Activated T-cell treated with anti-CD3 and anti-CD28 coated beads, Interleukin-2, amount 50 U/mL, for 4 hours (primary cell): ENCODE measurements at places on chromosomes 4 and X.

GRCh38 chr4:185589067-185589836 is 53.9 kb upstream of the PDLIM3 start:
- DNase-seq, result no peak

DNA sequence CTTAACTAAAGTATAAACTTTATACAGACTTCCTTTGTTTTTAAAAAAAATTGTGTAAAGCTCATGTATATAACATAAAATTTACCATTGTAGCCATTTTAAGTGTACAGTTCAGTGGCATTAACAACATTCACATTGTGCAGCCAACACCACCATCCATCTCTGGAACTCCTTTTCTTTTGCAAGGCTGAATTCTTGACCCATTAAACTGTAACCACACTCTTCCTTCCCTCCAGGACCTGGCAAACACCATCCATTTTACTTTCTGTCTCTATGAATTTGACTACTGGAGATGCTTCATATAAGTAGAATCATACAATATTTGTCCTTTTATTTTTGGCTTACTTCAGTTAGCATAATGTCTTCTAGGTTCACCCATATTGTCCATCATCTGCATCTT is 104.7 kb downstream of the RASL11B start:
- DNase-seq, result no peak

GRCh38 chr4:182978152-182978827 is 61.1 kb upstream of the DCTD start:
- no peak for DNase-seq

DNA sequence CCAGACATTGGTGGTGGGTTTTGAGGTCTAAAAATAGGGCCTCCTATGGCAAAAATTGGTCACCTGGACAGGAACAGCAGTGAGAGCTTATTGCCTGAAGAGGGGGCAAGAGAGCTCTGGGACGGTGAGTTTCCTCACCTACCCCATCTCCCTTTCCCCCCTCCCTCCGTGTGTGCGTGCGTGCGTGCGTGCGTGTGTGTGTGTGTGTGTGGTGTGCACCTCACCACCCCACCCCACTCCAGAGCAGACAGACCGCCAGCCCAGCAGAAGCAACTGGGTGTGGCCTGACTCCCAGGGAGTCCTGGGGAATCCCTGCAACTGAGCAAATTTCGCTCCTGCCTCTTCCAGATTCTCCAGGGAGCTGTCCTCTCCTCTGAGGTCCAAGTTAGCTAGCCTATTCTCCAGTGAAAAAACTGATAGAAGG is 44.7 kb downstream of the PRPS1 start:
- DNase-seq, result peak; percentile 66

GRCh38 chr4:160772668-160773067 is 1391.1 kb downstream of the FSTL5 start:
- DNase-seq, result no peak

GRCh38 chr4:123133397-123134050 is 211.1 kb upstream of the NUDT6 start:
- no peak for DNase-seq

DNA sequence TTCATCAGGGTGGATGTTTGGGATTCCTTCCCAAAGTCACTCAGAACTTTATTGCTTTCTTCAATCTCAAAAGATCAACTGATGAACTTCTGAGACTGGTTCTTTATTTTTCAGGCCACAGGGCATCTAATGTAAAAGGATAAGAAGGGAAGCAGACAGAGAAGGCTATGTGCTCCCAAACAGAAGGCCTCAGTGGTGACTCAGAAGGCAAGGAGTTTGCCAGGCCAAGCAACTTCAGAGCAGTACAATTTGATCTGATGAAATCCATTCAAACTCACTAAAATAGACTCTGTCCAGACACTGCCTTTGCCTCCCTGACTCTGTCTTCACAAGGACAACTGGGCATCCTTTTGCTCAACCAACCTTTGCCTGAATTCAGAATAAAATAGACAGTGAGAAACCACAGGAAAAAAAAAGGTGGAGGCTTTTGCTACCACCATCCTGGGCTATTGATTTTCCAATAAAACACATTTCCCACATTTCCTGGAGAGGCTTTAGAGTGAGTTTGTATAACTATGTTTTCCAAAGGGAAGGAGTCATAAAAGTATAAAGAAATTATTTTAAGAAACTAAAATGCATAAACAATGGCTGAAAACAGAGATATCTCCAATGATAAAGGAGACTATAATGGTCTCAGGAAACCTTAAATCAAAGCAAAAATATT is 55.2 kb downstream of the ARHGEF6 start:
- no peak for DNase-seq

DNA sequence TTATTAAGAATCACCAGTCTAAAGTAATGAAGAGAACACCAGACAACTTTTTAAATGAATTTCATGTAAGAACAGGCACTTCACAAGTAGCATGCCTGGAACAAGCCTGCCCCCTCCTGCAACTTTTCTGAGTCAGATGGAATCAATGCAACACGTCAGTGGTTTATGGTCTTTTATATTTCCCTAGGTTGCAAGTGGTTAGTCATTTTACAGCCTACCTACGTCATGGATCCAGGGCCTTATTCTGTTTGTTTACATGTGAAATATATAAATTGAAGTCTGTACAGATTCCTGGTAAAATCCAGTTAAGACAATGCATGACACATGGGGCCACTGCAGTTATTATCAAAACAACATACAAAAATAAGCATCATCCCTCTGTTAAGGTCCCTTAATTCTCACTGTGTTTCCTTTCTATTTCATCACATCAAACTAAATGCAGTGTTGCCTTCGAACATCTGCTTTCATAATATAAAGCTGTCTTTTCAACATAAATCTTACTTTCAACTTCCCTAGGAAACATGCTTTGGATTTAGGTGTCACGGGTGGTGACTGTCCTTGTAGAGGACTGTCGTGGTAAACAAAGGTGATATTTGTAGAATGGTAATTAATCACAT is 309.3 kb downstream of the FRMPD4 start:
- no peak for DNase-seq

GRCh38 chrX:13428053-13428786 is 108.4 kb upstream of the ATXN3L start:
- no peak for DNase-seq

GRCh38 chrX:153641627-153642026 is 5.4 kb upstream of the DUSP9 start:
- no peak for DNase-seq

DNA sequence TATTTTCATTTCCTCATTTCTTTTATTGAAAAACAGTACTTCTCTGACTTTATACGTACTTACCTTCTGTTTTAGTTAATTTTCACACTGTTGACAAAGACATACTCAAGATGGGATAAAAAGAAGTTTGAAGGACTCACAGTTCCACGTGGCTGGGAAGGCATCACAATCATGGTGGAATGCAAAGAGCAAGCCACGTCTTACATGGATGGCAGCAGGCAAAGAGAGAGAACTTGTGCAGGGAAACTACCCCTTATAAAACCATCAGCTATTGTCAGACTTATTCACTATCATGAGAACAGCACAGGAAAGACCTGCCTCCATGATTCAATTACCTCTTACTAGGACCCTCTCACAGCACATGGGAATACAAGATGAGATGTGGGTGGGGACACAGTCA is 20.7 kb upstream of the UGT2B15 start:
- no peak for DNase-seq

DNA sequence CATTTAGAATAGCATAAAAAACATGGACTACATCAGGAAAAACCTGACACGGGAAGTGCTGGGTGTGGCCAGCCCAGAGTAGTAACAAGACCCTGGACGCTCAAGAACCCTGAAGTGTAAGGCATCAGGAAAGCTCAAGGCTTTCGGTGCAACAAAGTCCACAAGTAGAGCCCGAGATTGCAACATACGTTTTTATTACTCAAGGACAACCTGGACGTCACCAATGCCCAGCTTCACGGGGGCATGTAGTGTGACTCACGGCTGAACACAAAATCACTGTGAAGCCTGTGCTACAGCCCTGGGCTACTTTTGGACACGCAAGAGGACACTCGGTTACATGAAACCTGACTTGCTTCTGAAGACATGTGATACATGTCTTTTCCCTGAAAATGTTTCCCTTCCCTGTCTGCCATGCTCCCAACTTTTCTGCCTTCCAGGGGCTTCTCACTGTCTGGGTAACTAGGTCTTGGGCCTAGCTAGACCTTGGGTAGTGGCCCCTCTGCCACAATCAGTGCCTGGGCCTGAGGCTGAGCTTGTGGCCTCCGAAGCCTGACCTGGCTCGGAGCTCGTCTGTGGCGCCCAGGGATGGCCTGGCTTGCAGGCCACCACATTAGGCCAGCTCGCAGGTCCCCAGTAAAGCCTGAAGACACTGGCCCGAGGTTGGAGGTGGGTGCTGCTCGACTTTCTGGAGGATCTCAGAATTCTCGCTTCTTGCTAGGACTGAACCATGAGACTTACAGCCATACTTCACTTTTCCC is 9.2 kb downstream of the IRAK1 start:
- DNase-seq, result no peak

GRCh38 chr4:185640811-185641675 is 105.7 kb upstream of the PDLIM3 start:
- no peak for DNase-seq

GRCh38 chrX:43735957-43736356 is 79.9 kb downstream of the MAOA start:
- DNase-seq, result no peak

DNA sequence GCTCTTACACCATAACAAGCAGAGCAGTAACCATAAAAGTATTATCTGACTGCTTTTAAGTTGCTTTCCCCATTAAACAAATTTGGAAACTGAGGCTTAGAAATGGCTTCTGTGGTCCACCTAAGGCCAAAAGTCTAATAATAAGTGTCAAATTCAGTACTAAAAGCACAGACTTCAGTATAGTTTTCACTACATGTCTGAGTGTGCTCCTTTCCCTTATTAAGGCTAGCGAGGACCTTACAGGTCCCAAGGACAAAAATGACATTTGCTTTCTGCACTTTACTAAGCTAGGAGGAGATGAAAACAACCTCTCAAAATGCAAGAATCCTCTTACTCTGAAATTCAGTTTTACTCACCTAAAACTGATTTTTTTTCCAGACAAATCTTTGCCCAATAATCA is 127.2 kb downstream of the ENOX2 start:
- DNase-seq, result no peak

- DNase-seq, result no peak
These were observed 22.2 kb upstream of the FHL1 start for GRCh38 chrX:136125106-136125505.

DNA sequence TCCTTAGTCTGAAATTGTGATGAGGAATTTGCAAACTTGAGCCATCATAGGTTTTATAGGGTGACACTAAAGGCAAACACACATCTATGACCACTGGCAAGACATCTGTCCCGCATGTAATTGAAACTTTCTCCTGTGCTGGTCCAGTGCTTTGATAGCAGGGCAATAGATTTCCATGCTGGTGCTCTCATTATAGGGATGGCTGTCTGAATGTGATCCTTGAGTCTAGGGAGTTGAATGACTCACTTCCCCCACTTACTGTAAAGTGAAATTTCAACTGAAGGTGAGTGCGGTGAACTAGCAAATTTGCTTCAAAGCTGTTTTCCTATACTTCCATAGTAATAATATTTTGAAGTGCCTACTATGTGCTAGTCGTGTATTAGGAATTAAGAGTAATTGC is 1630.0 kb downstream of the STIM2 start:
- DNase-seq, result no peak

DNA sequence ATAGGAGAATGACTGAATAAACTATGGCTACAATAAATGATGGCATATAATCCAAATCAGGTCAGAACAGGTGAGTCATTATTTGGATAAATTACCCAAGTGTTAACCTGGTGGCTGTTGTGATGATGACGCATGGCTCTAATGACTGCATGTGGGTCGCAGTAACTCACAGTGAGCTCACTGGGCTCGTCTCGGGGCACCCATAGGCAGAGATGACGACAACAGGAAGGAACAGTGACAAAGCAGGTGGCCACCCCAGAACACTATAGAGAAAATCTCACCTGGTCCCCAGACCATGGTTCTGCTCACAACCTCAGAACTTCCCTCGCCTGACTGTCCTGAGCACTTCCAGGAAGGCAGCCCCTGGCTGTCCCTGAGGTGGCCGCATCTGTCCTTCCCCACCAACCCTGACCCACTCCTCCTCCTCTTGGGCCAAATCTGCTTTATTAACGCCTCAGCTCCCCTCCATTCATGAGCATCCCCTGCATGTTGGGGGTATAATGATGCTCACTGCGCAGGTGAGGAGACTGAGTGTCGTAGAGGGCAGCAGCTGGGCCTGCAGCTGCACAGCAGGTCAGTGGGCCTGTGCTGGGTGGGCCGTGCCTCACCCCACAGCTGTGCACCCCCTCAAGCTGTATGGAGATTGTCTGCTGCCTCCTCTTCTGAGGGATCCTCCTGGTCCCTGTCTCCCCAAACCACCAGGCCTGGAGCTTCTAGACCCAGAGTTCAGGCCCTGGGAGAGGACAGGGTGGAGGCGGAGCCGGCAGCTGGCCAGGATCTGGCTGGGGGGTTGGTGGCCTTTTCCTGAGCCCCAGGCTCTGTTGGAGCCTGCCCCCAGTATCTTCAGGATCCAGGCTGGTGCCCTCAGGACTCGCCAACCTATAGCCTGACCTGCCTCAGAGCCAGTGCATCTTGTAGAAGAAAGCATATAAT is 30.9 kb upstream of the FAM156A start:
- DNase-seq, result no peak

- DNase-seq, result no peak
These were observed 163.3 kb upstream of the RASGEF1B start for GRCh38 chr4:81634766-81635549.

DNA sequence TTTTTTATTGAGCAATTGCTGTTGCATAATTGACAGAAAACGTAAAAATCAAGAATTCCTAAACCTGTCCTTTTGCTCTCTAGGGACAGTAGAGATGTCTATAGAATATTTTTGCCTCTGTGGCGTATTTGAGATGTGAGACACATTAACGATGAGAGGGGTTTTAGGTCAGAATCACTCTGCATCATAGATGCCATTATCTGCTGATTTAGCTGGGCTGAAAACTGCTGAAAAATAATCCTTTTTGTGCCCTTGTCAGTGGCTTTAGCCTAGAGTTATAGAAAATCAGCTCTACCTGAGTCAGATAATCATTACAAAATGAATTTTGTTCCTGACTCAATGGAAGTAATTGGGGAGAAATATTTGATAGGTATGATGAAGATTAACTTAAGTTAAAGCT is 767.8 kb upstream of the TENM3 start:
- no peak for DNase-seq

DNA sequence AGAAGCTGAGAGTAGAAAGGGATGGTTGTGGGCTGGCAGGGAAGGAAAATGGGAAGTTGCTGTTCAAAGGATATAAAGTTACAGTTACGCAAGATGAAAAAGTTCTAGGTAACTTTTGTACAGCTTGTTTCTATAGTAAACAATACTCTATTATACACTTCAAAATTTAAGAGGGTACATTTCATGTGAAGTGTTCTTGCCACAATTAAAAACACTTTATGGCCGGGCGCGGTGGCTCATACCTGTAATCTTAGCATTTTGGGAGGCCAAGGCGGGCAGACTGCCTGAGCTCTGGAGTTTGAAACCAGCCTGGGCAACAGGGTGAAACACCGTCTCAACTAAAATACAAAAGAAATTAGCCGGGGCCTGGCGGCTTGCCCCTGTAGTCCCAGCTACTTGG is 623.6 kb downstream of the STIM2 start:
- DNase-seq, result no peak
